ENCODE measurements at places on chromosomes 3 and 15.

GRCh38 chr15:20106026-20106425 lies 435.6 kb downstream of the GOLGA6L6 start:
- H3K27ac ChIP-seq: no peak overlapping the region
- no peaks in the 10 kb centered on the region for H3K27me3 ChIP-seq
- peak; percentile 2 for DNase-seq
- no peak overlapping the region for H3K4me3 ChIP-seq
- H3K36me3 ChIP-seq: no peaks in the 10 kb centered on the region
- no peaks in the 10 kb centered on the region for H3K4me1 ChIP-seq

- H3K4me1 ChIP-seq: no peaks in the 10 kb centered on the region
- no peak overlapping the region for H3K27ac ChIP-seq
- no peaks in the 10 kb centered on the region for H3K36me3 ChIP-seq
- H3K4me3 ChIP-seq: no peak overlapping the region
Measured at GRCh38 chr3:24182756-24183155, 237.7 kb downstream of the NR1D2 start.

- no peak for DNase-seq
- H3K27me3 ChIP-seq: no peaks in the 10 kb centered on the region
- H3K27ac ChIP-seq: no peak overlapping the region
- no peak overlapping the region for H3K4me3 ChIP-seq
Measured at GRCh38 chr3:31180274-31180673, 285.8 kb upstream of the GADL1 start.

DNA sequence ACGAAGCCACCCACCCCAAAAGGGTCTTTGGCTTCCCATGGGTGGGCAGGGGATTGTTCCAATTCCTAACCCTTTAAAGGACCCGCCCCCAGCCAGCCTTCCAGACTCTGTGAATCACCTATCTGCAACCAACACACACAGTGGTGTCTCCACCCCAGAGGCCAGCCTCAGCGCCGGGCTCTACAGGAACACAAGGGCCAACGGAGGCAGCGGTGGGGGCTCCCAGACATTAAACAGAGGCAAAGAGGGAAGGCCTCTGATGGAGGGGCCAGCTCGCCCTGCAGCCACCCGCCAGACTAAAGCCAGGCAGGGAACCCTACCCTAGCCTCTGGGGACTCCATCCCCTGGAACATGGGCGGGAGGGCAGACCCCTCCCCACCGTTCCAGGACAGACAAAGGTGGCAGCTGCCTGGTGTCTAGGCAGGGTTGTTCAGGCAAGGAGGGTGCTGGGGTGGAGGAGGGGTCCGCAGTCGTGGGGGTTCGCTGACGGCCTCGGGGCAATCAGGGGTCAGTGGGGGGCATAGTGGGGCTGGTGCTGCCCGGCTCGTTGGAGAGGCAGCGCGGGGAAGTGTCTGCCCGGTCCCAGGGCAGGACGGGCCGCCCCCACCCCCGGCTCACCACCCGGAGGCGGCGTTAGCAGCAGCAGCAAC lies 448 bp downstream of the SHISA5 start:
- peaks cover 23% of the 10 kb centered on the region for H3K27me3 ChIP-seq
- H3K4me3 ChIP-seq: peak overlapping the region; percentile 63
- no peak overlapping the region for H3K27ac ChIP-seq
- DNase-seq: no peak

- no peak for DNase-seq
- no peak overlapping the region for H3K4me3 ChIP-seq
- no peak overlapping the region for H3K27ac ChIP-seq
- no peaks in the 10 kb centered on the region for H3K27me3 ChIP-seq
Measured at GRCh38 chr15:64146885-64147681, 4.4 kb upstream of the SNX22 start.

DNA sequence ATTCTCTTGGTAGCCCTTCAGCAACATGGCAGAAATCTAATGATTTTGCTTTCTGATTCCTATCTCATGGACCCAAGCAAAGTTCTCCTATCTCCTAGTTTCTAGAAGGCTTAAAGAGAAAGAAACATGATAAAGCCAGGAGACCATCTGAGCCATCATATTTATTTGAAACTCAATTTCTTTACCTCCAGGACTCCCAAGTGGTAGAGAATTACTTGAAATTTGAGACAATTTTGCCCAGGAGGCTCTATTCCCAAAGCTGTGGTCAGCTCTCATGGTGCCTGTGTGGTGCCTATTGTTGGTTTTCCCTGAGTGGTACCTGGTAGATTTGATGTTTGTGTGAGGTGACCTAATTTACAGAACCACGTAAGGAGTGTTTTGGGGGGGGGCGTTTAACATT lies 38.8 kb downstream of the CHP1 start:
- DNase-seq: no peak
- H3K36me3 ChIP-seq: no peaks in the 10 kb centered on the region
- H3K4me3 ChIP-seq: no peak overlapping the region
- H3K27ac ChIP-seq: no peak overlapping the region
- H3K4me1 ChIP-seq: no peaks in the 10 kb centered on the region

DNA sequence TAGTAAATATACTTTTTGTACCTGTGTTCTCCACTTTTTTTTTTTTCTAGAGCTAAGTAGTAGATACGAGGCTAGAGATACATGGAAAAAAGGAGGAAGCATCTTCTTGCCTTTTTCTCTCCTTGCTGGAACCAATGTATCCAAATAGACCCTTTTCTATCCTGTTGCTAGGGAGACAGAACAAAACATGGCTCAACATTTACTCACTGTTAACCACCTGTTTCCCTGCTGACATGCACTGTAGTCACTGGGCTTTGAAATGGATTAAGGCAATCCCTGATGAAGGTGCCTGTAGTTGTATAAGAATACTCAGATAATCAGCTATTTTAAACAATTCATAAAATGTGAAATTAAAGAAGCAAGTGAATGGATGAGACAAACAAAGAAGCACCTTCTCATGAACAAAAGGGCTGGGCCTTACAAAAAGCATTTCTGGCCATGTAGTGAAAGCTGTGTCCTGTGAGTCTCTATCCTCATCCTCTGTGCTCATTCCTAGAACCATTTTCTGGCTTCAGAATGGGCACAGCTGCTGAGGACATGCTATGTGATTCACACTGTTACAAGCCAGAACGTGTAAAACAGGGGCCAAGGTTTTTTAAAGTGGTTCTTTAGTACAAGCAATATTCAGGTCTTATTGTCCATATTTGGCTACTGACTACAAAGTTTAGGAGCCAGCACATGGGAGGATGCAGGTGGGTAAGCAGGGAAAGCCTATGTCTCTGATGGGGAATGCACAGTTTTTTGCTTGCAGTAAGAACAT lies 100.4 kb upstream of the NDN start:
- H3K27ac ChIP-seq: no peak overlapping the region
- no peaks in the 10 kb centered on the region for H3K36me3 ChIP-seq
- no peak for DNase-seq
